T-helper 17 cell (primary cell): ENCODE measurements at places on chromosomes 13 and 19.
A peak's percentile ranks its signal among the peaks of the same experiment; 100 is the strongest.

DNA sequence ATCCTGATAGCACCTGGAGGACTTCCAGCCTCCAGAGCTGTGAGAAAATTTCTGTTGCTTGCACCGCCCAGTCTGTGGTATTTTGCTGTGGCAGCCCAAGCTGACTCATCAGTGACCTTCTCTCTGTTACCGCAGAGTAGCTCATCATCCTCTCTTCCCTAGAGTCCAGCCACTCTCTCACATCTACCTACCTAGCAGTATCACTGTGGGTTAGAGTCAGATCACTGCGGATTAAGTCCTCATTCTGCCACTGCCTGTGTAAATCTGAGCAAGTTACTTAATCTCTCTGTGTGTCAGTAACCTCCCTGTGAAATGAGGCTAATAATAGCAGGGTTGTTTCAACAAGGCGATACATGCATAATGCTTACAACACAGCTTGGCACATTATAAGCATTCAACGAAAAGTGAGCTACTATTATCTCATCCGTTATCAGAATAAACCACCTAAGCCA is 40.3 kb upstream of the USPL1 start:
- H3K36me3 ChIP-seq, result peaks cover 3% of the 10 kb centered on the region
- H3K27me3 ChIP-seq, result no peaks in the 10 kb centered on the region
- peak overlapping the region; percentile 90 for H3K27ac ChIP-seq
- peak overlapping the region; percentile 39 for H3K4me3 ChIP-seq

- peaks cover 5% of the 10 kb centered on the region for H3K4me1 ChIP-seq
- DNase-seq, result no peak
- H3K27me3 ChIP-seq, result peaks cover 26% of the 10 kb centered on the region
- peak overlapping the region; percentile 55 for H3K4me3 ChIP-seq
- no peak overlapping the region for H3K27ac ChIP-seq
These were observed 1.0 kb upstream of the HAMP start for GRCh38 chr19:35281303-35281702.

- no peak for DNase-seq
- H3K4me1 ChIP-seq, result no peaks in the 10 kb centered on the region
- H3K27me3 ChIP-seq, result peaks cover 24% of the 10 kb centered on the region
- no peak overlapping the region for H3K27ac ChIP-seq
These were observed 107.7 kb upstream of the C1QTNF9B start for GRCh38 chr13:24004971-24005370.

DNA sequence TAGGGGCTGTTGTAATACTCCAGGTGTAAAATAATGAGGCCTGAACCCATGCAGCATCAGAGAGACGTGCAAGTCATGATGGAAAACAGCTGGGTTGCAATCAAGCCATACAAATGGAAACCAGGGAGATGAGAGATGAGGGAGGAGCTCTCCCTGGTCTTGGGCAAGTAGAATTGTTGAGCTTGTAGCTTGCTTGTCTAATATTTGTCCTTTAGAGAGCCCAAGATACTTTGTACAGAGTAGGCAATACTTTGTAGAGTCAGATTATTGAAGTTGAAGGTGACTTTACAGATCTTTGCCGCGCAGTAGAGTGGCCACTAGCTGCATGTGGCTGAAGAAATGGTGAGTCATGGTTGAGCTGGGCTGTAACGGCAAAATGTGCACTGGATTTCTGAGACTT is 8.3 kb downstream of the ATP8A2 start:
- no peak overlapping the region for H3K27ac ChIP-seq
- peaks cover 3% of the 10 kb centered on the region for H3K36me3 ChIP-seq
- DNase-seq, result no peak
- peaks cover 9% of the 10 kb centered on the region for H3K4me1 ChIP-seq
- peaks cover 70% of the 10 kb centered on the region for H3K27me3 ChIP-seq
- H3K4me3 ChIP-seq, result no peak overlapping the region

GRCh38 chr13:28503182-28503967 is 8.4 kb upstream of the FLT1 start:
- no peak overlapping the region for H3K27ac ChIP-seq
- H3K36me3 ChIP-seq, result peaks cover 5% of the 10 kb centered on the region
- no peak for DNase-seq
- peaks cover 5% of the 10 kb centered on the region for H3K4me1 ChIP-seq

DNA sequence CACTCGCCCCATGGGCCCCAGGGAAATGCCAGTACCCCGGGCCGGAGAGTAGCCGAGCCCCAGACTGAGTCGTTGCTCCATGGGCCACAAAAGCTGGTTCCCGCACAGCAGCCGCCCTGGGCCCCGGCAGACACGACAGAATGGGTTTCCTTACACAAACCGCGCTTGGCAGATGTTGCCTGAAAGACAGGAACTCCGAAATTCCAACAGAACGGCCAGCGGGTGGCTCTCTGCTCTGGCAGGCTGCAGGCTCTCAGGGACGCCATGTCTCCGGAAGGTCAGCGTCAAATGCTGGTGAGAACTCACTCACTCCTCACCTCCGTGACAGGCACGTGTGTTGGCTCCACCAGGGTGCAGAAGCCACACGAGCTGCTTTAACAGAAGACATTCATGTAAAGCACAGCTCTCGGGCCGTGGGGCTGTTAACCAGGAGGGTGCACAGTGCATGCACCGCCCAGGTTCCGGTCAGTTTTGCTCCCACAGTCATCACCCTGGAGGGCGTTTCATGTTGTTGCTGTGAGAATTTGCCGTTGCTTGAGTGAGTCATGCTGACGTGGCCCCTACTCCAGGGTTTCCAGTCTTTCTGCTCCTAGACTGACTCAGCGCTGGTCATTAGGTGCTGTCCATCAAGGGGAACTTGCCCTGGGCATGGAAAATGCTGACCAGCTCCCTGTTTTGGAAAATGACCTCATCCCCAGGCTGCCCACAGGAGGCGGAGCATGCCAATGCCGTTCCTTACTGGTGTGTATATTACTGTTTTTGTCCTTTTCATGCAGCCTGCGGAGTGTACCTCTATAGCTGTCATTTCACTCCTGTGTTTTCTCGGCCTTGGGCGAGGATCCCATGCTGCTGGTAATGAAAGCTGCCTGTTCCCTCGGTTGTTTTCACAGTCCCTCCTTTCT is 44.8 kb downstream of the ANKRD10 start:
- H3K36me3 ChIP-seq, result peaks cover 5% of the 10 kb centered on the region
- H3K4me1 ChIP-seq, result peaks cover 15% of the 10 kb centered on the region
- peaks cover 72% of the 10 kb centered on the region for H3K27me3 ChIP-seq
- DNase-seq, result no peak

DNA sequence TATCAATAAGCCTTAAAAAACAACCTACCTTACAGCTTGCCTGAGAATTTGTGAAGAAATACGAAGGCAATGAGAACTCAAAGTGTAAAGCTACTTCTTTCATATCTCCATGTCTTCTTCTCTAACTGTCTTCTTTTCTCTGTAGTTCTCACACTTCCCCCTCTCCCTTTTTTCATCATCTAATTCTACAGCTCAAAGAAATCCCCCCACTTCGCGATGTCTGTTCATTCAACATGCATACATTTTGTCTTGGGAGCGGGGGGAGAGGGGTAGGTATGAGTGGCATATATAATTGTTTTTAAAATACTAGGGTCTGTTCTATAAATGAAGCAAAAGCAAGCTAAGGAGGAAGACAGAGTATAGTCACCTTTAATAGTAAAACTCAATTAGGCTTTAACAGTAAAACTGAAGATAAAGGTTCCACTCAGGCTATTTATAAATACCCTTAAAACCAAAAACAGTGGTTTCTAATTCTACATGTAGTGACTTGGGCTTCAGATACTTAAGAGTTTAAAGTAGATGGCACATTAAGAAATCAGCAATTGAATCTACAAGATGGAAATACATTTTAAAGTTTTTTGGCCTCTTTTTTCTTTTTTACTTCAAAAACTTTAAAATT is 106.9 kb downstream of the KLF12 start:
- H3K27me3 ChIP-seq, result no peaks in the 10 kb centered on the region
- DNase-seq, result no peak
- peak overlapping the region; percentile 96 for H3K27ac ChIP-seq
- H3K4me1 ChIP-seq, result peaks cover 39% of the 10 kb centered on the region

GRCh38 chr13:24629320-24629719 is 50.9 kb upstream of the ATP12A start:
- H3K27ac ChIP-seq, result no peak overlapping the region
- no peak for DNase-seq
- no peaks in the 10 kb centered on the region for H3K36me3 ChIP-seq
- H3K27me3 ChIP-seq, result no peaks in the 10 kb centered on the region
- no peak overlapping the region for H3K4me3 ChIP-seq
- H3K4me1 ChIP-seq, result peaks cover 11% of the 10 kb centered on the region

- DNase-seq, result no peak
- H3K4me1 ChIP-seq, result no peaks in the 10 kb centered on the region
- no peak overlapping the region for H3K27ac ChIP-seq
These were observed 90.2 kb downstream of the KCTD12 start for GRCh38 chr13:76795701-76796695.

- DNase-seq, result no peak
- H3K27ac ChIP-seq, result no peak overlapping the region
- H3K36me3 ChIP-seq, result no peaks in the 10 kb centered on the region
- H3K27me3 ChIP-seq, result no peaks in the 10 kb centered on the region
- no peak overlapping the region for H3K4me3 ChIP-seq
These were observed 98.0 kb upstream of the SLC10A2 start for GRCh38 chr13:103164251-103164650.

DNA sequence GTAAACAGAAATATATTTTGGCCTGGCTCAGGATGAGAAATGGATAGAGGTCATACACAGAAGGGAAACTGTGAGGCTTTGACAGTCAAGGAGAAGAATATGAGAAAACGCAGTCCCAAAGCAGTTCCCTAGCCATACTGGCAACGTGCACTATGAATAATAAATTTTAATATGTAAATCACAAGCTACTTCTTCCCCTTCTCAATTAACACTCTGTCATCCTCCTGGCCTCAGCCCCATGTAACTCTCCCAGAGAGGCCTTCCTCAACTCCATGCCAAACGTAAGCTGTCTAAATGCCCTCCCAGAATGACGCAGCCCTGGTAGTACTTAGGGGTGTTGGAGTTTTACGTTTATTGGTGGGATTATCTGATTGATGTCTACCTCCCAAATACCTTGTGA is 732.6 kb downstream of the LIG4 start:
- no peak overlapping the region for H3K27ac ChIP-seq
- no peak overlapping the region for H3K4me3 ChIP-seq
- DNase-seq, result no peak
- H3K27me3 ChIP-seq, result no peaks in the 10 kb centered on the region
- H3K4me1 ChIP-seq, result no peaks in the 10 kb centered on the region
- no peaks in the 10 kb centered on the region for H3K36me3 ChIP-seq

- no peaks in the 10 kb centered on the region for H3K27me3 ChIP-seq
- H3K27ac ChIP-seq, result no peak overlapping the region
- peaks cover 2% of the 10 kb centered on the region for H3K4me1 ChIP-seq
- no peak for DNase-seq
- H3K4me3 ChIP-seq, result no peak overlapping the region
- H3K36me3 ChIP-seq, result no peaks in the 10 kb centered on the region
These were observed 1664.0 kb downstream of the EFNB2 start for GRCh38 chr13:104871456-104871855.

- peak overlapping the region; percentile 94 for H3K27ac ChIP-seq
- H3K36me3 ChIP-seq, result peaks cover 7% of the 10 kb centered on the region
- DNase-seq, result no peak
- H3K4me1 ChIP-seq, result peaks cover 36% of the 10 kb centered on the region
These were observed 16.0 kb downstream of the FXYD5 start for GRCh38 chr19:35170359-35171061.

DNA sequence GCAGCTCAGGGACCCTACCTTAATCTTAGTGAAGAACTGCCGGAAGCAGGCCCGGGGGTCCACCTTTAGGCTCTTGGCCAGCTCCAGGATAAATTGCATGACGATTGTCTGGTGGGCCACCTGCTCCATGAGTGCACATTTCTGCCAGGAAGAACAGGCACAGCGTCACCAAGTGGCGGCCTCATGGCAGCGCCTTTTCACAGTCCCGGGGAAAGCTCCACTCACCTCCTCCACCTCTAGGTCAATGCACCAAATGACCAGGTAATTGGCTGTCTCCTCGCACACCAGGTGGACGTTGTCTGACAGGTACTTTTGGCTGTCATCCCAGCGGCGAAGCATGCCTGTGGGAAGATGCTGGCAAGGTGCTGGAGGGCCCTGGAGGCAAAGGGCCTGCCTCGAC is 8.3 kb downstream of the CDC37 start:
- no peak overlapping the region for H3K4me3 ChIP-seq
- peaks cover 23% of the 10 kb centered on the region for H3K4me1 ChIP-seq
- H3K36me3 ChIP-seq, result no peaks in the 10 kb centered on the region
- no peaks in the 10 kb centered on the region for H3K27me3 ChIP-seq

- peaks cover 23% of the 10 kb centered on the region for H3K27me3 ChIP-seq
- peaks cover 5% of the 10 kb centered on the region for H3K4me1 ChIP-seq
- H3K27ac ChIP-seq, result no peak overlapping the region
- no peaks in the 10 kb centered on the region for H3K36me3 ChIP-seq
- no peak overlapping the region for H3K4me3 ChIP-seq
These were observed 13.4 kb downstream of the RASL11A start for GRCh38 chr13:27283906-27284493.

- H3K4me3 ChIP-seq, result peak overlapping the region; percentile 98
- H3K36me3 ChIP-seq, result peaks cover 3% of the 10 kb centered on the region
- peaks cover 8% of the 10 kb centered on the region for H3K4me1 ChIP-seq
- H3K27ac ChIP-seq, result no peak overlapping the region
- H3K27me3 ChIP-seq, result no peaks in the 10 kb centered on the region
These were observed 30.5 kb downstream of the ZNF701 start for GRCh38 chr19:52600639-52601024.

GRCh38 chr13:25689539-25689938 is 317.8 kb downstream of the ATP8A2 start:
- H3K36me3 ChIP-seq, result peaks cover 3% of the 10 kb centered on the region
- H3K4me1 ChIP-seq, result peaks cover 3% of the 10 kb centered on the region
- no peak overlapping the region for H3K4me3 ChIP-seq
- no peak overlapping the region for H3K27ac ChIP-seq

DNA sequence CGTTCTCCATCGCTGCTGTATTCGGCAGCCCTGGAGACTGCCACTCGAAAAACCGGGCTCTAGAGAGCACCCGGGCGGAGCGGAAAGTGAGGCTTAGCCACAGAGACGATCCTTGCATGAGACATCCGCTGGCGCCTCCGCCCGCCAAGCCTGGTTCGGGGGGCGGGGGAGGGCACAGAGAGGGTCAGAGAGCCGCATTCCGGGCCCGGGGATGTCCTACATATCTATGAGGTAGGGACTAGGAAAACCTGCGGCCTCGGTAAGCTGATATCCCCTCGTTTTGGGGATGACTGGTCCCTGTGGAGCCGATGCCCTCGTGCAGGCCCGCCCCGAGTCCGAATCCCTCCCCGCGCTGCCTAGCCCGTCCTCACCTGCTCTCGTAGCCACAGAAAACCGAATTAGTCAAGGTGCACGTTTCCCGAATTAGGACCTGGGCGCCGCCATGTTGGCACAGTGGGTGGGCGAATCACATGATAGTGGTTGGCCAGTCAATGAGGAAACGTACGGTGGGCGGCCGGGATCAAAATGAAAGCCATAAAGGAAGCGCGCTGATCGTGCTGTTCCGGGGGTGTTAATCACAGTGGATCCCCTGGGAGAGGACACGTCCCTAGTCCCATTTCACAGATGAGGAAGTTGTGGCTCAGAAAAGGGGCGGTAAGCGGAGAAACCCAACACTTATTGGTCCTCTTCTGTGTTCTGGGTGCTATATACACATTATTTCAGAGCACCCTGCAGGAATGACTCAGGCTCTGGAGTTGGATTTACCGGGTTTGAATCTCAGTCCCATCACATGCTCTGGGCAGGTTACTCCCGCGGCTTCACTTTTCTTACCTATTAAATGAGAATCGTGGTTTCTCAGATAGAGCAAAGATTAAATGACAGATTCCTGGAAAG is at the start of gene TRMT1:
Gene TRMT1, minus strand, starts transcription at position 459 of the 894 bp plus-strand sequence. Its CDS starts 341 bp downstream, at position 118.
- no peaks in the 10 kb centered on the region for H3K27me3 ChIP-seq
- peak within 1 kb of the TSS; percentile 93 for H3K27ac ChIP-seq
- no peaks in the 10 kb centered on the region for H3K36me3 ChIP-seq
- DNase-seq, result peak; percentile 78
